AML-193 (cell line): ENCODE measurements at places on chromosomes 2 and 18.

DNA sequence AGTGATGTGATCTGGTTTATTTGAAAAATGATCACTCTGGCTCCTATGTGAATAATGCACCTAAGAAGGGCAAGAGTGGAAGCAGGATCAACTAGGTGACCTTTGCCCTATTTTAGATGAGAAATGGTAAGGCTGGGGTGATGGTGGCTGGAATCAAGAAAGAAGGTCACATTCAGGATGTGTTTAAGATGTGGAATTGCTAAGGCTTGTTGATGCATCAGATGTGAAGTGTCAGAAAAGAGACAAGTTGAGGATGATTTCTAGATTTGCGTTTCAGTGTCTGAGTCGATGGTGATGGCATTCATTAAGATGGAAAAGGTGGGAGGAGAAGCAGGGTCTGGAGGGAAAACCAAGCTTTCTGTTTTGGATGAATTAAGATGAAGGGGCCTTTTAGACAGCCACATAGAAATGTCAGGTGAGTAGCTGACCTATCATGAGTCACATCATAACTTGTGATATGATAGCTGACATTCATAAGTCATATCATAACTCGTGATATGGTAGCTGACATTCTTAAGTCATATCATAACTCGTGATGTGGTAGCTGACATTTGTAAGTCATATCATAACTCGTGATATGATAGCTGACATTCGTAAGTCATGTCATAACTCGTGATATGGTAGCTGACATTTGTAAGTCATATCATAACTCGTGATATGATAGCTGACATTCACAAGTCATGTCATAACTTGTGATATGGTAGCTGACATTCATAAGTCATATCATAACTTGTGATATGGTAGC, 101.2 kb upstream of the SEC11C start:
- no peak for DNase-seq

- DNase-seq: peak; percentile 84
Observed at GRCh38 chr2:85578243-85579180, 1.1 kb downstream of the VAMP8 start.

DNA sequence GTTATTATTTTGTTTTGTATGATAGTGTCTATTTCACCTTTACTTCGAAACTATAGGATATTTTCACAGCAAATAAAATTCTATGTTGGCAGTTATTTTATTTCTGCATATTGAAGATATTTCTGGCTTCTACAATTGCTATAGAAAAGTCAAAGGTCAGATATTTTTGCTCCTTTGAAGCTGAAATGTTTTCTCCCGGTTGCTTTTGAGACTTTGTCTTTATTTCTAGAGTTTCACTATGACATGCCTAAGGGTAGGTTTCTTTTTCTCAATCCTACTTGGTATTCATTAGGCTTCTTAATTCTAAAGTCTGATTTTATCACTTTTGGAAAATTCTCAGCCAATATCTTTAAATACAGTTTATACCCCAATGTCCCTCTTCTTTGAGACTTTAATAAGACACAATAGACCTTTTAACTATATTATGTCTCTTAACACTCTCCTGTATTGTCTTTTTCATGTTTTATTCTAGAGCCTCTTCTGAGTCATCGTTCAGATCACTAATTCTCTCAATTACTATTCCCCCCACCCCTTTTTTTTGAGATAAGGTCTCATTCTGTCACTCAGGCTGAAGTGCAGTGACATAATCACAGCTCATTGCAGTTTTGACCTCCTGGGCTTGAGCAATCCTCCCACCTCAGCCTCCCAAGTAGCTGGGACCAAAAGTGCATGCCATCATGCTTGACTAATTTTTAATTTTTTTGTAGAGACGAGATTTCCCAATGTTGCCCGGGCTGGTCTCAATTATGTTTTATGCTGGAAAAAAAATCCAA, 50.5 kb downstream of the USP37 start:
- DNase-seq: no peak

- DNase-seq: no peak
Observed at GRCh38 chr2:40004336-40004735, 225.3 kb upstream of the THUMPD2 start.

DNA sequence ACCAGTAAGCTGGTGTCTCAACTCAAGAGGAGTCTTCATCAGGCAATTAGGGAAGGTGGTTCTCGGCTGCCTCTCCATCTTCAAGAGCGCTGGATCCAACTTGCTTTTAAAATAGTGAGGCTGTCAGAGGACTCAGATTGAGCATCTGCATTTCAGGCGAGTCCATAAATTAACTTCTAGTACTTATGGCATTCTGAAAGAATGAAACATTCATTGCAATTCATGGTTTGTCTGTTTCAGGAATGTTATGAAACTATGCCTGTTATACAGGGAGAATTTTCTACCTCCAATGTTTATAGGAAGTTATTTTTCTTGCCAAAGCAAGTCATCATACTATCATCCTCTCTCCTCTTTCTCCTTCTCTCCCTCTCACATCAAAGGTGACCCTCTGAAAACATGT, 883.2 kb downstream of the SLC4A3 start:
- no peak for DNase-seq
